ENCODE measurements at places on chromosomes 12 and 14. TPM values are rescaled to one million over a fixed set of nuclear protein-coding genes. Genes with fewer than 3 reads are reported as not detected.

Gene MIP
- total RNA-seq: not detected

Gene AMN
- 0.18 TPM for total RNA-seq

Gene RAB15
- 2.1 TPM for total RNA-seq

Gene KRT82
- total RNA-seq: not detected

Gene GOLT1B
- 56.8 TPM for total RNA-seq

Gene NYNRIN
- 6.4 TPM for total RNA-seq

Gene MYO1H
- not detected for total RNA-seq

Gene LRRC9
- not detected for total RNA-seq

Gene HOXC9
- total RNA-seq: 0.28 TPM

Gene LRRC43
- total RNA-seq: 2.6 TPM

Gene NGB
- not detected for total RNA-seq

Gene FAM186B
- total RNA-seq: 0.28 TPM

Gene MDM1
- total RNA-seq: 9.7 TPM

Gene OTX2
- not detected for total RNA-seq

Gene DNM1L
- 61.3 TPM for total RNA-seq

Gene ANKS1B
- total RNA-seq: 0.43 TPM

Gene SERPINA10
- not detected for total RNA-seq

Gene TPPP2
- total RNA-seq: not detected

Gene AGAP2
- 0.14 TPM for total RNA-seq

Gene RASAL1
- not detected for total RNA-seq

Gene DGKA
- total RNA-seq: 18.8 TPM

Gene ABHD12B
- total RNA-seq: not detected

Gene CCDC175
- total RNA-seq: not detected

Gene TPH2
- total RNA-seq: not detected

Gene MAP3K9
- total RNA-seq: 0.14 TPM

Gene EML5
- under 0.01 TPM for total RNA-seq

Gene PLEKHG7
- total RNA-seq: not detected

Gene SMIM41
- total RNA-seq: 9.8 TPM

Gene LRRC23
- 9.5 TPM for total RNA-seq

Gene TAS2R43
- 1.3 TPM for total RNA-seq

Gene TRIM9
- 0.18 TPM for total RNA-seq

Gene SBNO1
- total RNA-seq: 15.4 TPM

Gene AVPR1A
- total RNA-seq: under 0.01 TPM

Gene PPM1H
- 0.92 TPM for total RNA-seq

Gene C12orf50
- total RNA-seq: not detected

Gene TAS2R19
- total RNA-seq: 4.0 TPM

Gene STAB2
- total RNA-seq: not detected

Gene MMP19
- 5.9 TPM for total RNA-seq

Gene JAG2
- total RNA-seq: 0.57 TPM

Gene TOMM20L
- not detected for total RNA-seq

Gene DAO
- not detected for total RNA-seq

Gene DEGS2
- total RNA-seq: 0.46 TPM

Gene CFAP251
- total RNA-seq: 3.3 TPM

Gene PRB2
- total RNA-seq: not detected

Gene ARHGEF25
- total RNA-seq: 22.3 TPM

Gene TSPAN8
- total RNA-seq: 0.43 TPM

Gene KLRB1
- not detected for total RNA-seq

Gene MYH7
- not detected for total RNA-seq

Gene DBX2
- total RNA-seq: not detected
